ENCODE measurements at places on chromosomes 2 and 18.

DNA sequence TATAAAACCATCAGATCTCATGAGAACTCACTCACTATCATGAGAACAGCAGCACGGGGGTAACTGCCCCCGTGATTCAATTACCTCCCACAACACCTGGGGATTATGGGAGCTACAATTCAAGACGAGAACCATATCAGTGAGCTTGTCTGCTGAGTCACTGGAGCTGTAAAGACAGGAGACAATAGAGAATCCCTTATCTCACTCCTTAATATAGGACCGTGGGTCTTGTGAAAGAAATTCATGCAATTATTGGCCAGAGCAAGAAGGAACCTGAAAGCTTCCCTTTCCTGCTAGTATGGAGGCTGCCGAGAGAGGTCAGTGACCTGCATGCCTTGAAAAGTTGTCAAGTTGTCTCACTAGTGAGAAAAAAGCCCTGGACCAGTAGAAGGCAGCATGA lies 9.5 kb upstream of the TNFAIP6 start:
- no peak for DNase-seq

GRCh38 chr2:147108548-147108947 lies 736.3 kb upstream of the ACVR2A start:
- DNase-seq, result peak; percentile 3

GRCh38 chr2:96860065-96861029 lies 2.5 kb upstream of the ANKRD39 start:
- no peak for DNase-seq

DNA sequence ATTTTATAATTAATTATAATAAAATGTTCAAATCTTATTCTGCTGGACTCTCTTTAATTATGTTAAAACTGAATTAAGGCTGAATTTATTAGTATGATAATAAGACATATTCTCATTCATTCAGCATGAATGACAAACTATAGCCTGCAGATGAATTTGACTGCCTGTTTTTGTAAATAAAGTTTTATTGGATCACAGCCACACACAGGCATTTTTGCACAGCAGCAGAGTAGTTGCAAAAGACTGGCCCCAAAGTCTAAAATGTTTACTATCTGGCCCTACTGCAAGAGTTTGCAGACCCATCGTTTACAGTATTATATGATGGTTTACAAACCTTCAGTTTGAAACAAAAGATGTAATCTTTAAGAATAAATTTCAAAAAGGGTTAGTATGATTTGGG lies 58.6 kb downstream of the RMDN2 start:
- no peak for DNase-seq

DNA sequence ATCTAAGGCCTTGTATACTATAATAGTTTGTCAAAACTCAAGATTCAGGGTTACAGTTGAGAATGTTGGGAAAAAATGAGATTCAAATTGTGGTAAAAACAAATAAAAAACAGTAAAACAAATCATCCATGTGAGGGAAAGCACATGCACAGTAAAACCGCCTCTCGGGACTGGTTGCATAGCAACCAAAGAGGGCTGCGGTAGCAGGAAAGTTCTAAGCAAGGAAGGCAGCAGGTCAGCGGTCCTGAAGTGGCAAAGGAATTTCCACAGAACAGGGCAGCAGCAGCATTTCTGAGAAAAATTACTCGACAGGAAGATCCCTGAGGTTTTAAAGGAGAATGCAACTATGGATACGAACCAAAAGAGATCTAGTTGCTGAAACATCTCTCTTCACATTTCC lies 93.7 kb downstream of the DYNAP start:
- peak; percentile 79 for DNase-seq
